ENCODE measurements at places on chromosomes 4 and X. TPM values are rescaled to one million over a fixed set of nuclear protein-coding genes. Genes with fewer than 3 reads are reported as not detected.

Gene VEGFC
- 30.7 TPM for total RNA-seq

Gene HS6ST2
- 1.4 TPM for total RNA-seq

Gene SYTL5
- total RNA-seq, result 1.8 TPM

Gene TASL
- total RNA-seq, result 2.3 TPM

Gene USP53
- 20.9 TPM for total RNA-seq

Gene ERCC6L
- 0.17 TPM for total RNA-seq

Gene CFI
- 5.9 TPM for total RNA-seq

Gene TLR1
- 13.7 TPM for total RNA-seq

Gene SPATA18
- 15.1 TPM for total RNA-seq

Gene DDIT4L
- total RNA-seq, result 0.18 TPM

Gene DUSP21
- total RNA-seq, result not detected

Gene IL3RA
- total RNA-seq, result 1.4 TPM

Gene AR
- 7.5 TPM for total RNA-seq

Gene DCAF12L2
- total RNA-seq, result 0.14 TPM
